ENCODE measurements at places on chromosomes 2 and 18.

GRCh38 chr2:71226096-71226964 lies 573 bp downstream of the PAIP2B start:
- H3K36me3 ChIP-seq = no peaks in the 10 kb centered on the region
- peak; percentile 77 for DNase-seq
- no peaks in the 10 kb centered on the region for H3K27me3 ChIP-seq

DNA sequence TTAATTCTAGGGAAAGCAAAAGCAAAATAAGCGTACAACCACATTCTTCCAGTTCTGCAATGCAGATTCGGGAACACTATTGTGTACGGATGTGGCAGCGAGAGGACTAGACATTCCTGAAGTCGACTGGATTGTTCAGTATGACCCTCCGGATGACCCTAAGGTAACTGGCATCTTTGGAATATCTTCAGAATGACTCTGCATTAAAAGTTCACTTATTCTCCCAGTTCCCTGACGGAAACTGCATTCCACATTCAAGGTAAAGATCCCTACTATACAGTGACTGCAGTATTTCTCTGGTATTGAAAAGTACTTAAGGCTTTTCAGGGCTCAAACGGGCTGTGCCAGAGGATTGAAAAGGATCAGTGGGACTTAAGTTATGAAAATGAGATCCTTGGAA lies 10.9 kb downstream of the DDX18 start:
- no peak overlapping the region for H3K27ac ChIP-seq
- no peak overlapping the region for H3K4me3 ChIP-seq

- H3K27me3 ChIP-seq = no peaks in the 10 kb centered on the region
- no peak overlapping the region for H3K4me3 ChIP-seq
- H3K27ac ChIP-seq = no peak overlapping the region
- H3K36me3 ChIP-seq = no peaks in the 10 kb centered on the region
Observed at GRCh38 chr2:39622860-39623259, 42.9 kb upstream of the TMEM178A start.

GRCh38 chr2:158509928-158510797 lies 53.4 kb downstream of the PKP4 start:
- no peak for DNase-seq
- H3K36me3 ChIP-seq = no peaks in the 10 kb centered on the region
- no peaks in the 10 kb centered on the region for H3K4me1 ChIP-seq
- no peak overlapping the region for H3K4me3 ChIP-seq

DNA sequence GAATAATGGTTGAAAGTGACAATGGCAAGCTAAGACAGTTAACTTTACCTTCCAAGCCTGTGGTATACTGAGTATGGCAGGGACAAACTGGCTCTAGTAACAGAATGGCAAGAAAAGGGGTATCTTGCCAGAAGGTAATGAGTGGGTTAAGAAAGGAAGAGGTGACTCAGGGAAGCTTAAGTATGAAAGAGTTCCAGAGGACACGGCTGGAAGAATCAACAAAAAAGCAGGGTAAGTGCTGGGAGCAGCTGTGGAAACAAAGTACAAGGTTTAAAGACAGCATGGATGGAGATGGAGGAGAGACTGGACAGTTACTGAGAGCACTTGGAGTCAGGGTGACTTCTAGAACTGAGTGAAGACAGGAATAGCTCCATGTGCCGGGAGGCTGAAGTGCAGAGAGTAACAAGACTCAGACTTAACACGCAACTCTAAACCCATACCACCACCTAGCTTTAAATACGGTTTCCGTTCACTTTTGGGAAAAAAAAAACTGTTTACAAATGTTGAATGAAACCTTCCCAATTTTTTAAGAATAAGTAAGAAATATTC lies 69.0 kb downstream of the REV1 start:
- H3K4me1 ChIP-seq = peaks cover 36% of the 10 kb centered on the region
- DNase-seq = no peak
- no peak overlapping the region for H3K27ac ChIP-seq
- no peaks in the 10 kb centered on the region for H3K27me3 ChIP-seq
- H3K4me3 ChIP-seq = no peak overlapping the region

GRCh38 chr18:27213123-27213717 lies 28.1 kb upstream of the CHST9 start:
- H3K27ac ChIP-seq = no peak overlapping the region
- no peaks in the 10 kb centered on the region for H3K36me3 ChIP-seq
- DNase-seq = no peak
- H3K4me3 ChIP-seq = no peak overlapping the region
- no peaks in the 10 kb centered on the region for H3K27me3 ChIP-seq
- H3K4me1 ChIP-seq = no peaks in the 10 kb centered on the region

DNA sequence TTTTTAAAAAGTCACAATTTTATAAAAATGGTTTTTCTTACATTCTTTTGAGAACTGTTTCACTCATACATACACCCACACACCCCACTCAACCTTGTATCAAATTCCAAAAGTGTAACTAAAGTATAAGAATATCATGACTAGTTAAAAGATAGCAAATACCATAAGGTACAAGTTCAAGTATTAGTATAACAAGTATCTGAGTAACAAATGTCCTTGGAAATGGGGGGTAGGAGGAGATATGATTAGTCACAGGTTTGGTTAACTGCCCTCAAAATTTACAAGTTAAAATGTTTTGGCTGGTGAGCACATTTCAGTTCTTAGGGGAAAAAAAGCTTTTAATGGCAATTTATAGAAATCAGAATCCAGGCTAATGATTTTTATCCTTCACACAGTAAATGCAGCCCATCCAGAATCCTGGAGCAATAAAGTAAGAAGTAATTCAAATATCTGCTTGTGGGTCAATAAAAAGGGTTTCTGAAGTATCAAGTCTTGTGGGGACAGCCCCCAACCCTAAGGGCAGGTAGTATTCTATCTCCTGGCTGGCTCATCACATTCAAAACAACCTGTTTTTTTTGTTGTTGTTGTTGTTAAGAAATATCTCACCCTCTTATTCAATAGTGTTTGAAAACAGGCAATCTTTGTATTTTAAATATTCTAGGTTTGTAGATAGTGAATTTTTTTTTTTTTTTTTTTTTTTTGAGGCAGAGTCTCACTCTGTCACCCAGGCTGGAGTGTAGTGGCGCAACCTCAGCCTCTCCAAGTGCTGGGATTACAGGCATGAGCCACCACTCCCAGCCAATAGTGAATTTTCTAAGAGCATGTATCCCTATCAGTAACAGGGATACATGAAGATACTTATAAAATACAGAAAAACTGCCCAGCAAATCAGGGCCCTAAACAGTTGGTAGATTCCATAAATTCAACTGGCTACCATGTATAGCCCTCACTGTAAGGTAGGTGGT lies 14.5 kb downstream of the IAH1 start:
- H3K36me3 ChIP-seq = peaks cover 72% of the 10 kb centered on the region
- no peaks in the 10 kb centered on the region for H3K4me1 ChIP-seq
- H3K27me3 ChIP-seq = no peaks in the 10 kb centered on the region

GRCh38 chr2:9077691-9078090 lies 74.2 kb upstream of the MBOAT2 start:
- no peak overlapping the region for H3K4me3 ChIP-seq
- DNase-seq = no peak
- no peak overlapping the region for H3K27ac ChIP-seq

- peak overlapping the region; percentile 67 for H3K4me3 ChIP-seq
- H3K4me1 ChIP-seq = no peaks in the 10 kb centered on the region
- DNase-seq = no peak
- H3K27ac ChIP-seq = peak overlapping the region; percentile 7
- H3K36me3 ChIP-seq = no peaks in the 10 kb centered on the region
Observed at GRCh38 chr2:119224391-119225104, 914 bp downstream of the STEAP3 start.

GRCh38 chr2:216082117-216082711 lies 495 bp downstream of the TMEM169 start:
- H3K27me3 ChIP-seq = no peaks in the 10 kb centered on the region
- no peaks in the 10 kb centered on the region for H3K36me3 ChIP-seq
- H3K4me1 ChIP-seq = peaks cover 19% of the 10 kb centered on the region
- no peak for DNase-seq
- H3K4me3 ChIP-seq = peak overlapping the region; percentile 64
- peak overlapping the region; percentile 57 for H3K27ac ChIP-seq

GRCh38 chr2:240881913-240882312 lies 13.3 kb downstream of the AGXT start:
- no peaks in the 10 kb centered on the region for H3K36me3 ChIP-seq
- H3K27me3 ChIP-seq = no peaks in the 10 kb centered on the region
- no peak for DNase-seq

- peaks cover 14% of the 10 kb centered on the region for H3K4me1 ChIP-seq
- DNase-seq = no peak
- H3K27me3 ChIP-seq = no peaks in the 10 kb centered on the region
- H3K36me3 ChIP-seq = no peaks in the 10 kb centered on the region
Observed at GRCh38 chr2:50751311-50752031, 280.5 kb downstream of the NRXN1 start.

GRCh38 chr18:79315596-79315995 lies 80.1 kb upstream of the NFATC1 start:
- no peak overlapping the region for H3K4me3 ChIP-seq
- no peaks in the 10 kb centered on the region for H3K27me3 ChIP-seq
- DNase-seq = no peak
- H3K4me1 ChIP-seq = no peaks in the 10 kb centered on the region
- peaks cover 35% of the 10 kb centered on the region for H3K36me3 ChIP-seq
- no peak overlapping the region for H3K27ac ChIP-seq
